NCI-H1417 (cell line): ENCODE measurements at places on chromosomes 13 and 19.

GRCh38 chr19:21581646-21582240, 76.3 kb downstream of the ZNF429 start:
- DNase-seq: no peak

- DNase-seq: no peak
Measured at GRCh38 chr19:35208121-35208520, 20.4 kb downstream of the FAM187B start.

- DNase-seq: no peak
Measured at GRCh38 chr19:51124729-51125128, at the start of gene SIGLEC9. Gene SIGLEC9 (plus strand): TSS chr19:51124906. CDS start chr19:51124975, 69 bp downstream.

DNA sequence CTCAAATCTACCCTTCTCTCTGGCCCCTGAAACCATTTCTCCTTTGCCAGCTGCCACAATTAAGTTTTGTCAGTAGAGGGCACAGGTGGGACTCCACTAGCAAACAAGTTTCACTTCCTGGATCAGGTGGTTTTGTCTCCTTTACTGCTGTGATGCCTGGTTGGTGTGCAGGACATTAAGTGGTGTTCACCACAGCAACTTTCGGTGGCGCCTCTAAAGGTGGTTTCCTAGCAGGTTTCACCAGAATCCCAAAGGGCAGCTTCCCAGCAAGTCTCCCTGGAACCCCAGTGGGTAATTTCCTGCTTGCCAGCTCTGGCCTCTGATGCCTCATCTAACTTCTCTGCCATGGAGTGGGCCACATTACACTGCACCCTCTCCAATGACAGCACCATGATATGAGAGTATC, 16.6 kb downstream of the MED4 start:
- no peak for DNase-seq

- DNase-seq: no peak
Measured at GRCh38 chr13:110359840-110360301, 52.8 kb downstream of the COL4A2 start.

- no peak for DNase-seq
Measured at GRCh38 chr13:112704308-112705145, 14.7 kb downstream of the ATP11A start.

DNA sequence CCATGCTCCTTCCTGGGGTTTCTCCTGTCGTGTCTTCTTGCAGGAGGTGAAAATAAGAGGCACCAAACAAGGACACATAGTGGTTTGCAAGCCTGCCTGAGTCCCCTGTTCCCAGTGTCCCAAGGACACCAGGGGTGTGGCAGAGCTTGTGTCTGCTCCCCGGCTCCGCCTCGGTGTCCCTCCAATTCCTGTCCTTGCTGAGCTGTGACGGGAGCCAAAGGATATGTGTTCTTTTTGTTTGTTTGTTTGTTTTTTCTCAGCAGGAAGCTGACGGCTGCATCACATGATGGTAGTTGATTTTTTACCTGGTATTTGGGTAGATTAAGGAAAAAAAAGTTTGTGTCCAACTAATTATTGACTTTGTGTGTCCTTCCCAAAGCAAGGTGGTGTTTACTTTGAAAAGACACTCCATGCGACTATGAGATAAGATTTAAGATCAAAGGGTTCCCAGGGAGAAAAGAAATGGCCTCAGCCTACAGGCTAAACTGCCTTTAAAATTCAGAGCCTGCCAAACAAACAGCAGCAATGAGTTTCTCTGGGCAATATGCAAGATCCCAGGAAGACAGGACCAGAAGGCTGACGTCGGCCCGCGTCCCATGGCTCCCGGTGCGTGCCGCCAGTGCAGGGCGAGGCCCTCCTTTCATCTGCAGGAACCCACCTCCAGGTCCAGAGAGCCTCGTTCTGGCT, 50.8 kb upstream of the XPO4 start:
- no peak for DNase-seq

DNA sequence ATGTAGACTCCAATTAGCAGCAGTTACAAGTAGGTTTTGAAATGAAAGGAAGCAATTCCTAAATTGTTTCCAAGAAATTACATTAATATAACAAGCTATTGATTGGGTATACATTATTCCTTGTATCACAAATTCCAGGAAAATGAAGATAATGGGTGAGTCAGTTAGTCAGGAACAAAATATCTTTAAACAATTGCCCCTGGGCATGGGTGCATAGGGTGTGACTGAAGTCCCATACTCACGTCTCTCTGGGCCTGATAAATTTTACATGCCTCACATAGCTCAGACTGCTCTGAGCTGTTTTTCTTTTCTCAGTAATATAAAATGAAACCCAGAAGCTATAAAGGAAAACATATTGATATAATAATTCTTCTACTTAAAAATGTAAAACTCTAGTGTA, 87.8 kb downstream of the FNDC3A start:
- DNase-seq: no peak

DNA sequence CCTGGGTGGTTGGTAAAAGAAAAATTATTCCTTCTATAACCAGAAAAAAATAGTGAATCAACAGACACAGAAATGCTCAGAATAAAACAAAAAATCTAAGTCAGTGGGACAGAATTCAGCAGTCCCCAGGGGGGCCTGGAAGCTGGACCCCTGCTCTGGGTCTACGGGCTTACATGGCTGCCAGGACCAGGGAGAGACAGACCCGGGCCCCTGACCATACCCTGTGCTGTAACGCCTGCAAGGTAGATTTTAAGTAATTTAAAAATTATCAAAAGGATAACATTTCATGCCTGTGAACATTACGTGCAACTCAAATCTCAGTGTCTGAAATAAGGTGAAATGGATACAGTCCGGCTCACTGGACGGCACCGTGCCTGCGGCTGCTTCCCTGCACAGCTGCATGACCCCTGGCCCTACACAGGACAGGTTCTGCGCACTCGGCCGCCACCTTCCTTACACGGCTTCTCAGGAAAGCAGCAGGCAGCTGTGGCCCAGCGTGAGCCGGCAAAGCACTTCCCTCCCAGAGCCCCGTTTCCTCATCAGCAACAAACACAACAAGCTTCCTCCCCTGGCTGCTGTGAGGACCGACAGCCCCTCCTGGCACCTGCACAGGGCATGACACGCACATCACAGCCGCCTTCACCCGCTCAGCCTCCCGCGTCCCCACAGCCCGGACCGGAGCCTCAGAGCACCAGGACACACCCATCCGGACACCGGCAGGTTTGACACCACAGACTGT, 22.2 kb downstream of the RASA3 start:
- DNase-seq: peak; percentile 28

DNA sequence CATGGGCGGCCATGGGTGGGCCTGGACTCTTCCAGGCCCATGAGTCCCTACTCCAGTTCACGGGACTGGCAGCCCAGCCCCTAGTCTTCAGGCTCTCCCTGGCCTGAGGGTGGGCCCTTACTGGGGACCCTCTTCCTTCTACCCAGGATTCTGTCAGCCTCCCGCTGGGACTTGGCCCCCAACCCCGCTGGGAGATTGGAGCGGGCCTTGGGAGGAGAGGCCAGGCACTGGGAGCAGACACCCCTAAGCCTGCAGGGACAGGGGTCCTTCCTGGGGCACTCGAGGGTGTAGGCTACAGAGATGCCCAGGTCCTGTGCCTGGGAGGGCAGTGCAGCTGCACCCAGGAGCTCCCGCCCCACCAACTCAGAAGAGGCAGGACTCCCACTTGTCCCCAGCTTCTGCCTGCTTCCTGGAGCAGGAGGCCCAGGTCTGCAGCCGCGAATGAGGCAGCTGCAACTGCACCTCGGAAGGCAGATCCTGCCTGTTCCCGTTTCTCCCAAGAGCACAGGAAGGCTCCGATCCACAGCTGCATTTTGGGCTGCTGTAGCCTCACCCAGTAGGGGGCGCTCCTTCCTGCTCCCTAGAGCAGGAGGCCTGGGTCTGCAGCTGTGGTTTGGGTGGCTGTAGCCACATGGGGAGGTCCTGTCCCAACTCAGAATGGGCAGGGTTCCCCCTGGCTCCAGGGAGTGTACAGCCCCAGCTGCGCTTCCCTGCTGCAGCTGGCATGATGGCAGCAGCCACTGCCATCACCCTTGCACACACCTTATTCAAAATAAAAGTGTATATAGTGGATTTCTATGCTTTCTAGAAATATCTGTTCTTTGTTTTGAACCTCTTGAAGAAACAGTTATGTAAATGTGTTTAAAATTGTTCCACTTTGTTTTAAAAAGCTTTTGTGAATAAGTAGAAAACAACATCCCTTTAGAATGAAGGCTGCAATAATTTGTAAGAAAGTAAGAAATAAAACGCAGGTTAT, 46.8 kb downstream of the TEX26 start:
- no peak for DNase-seq

- no peak for DNase-seq
Measured at GRCh38 chr13:38577048-38577447, 109.8 kb upstream of the FREM2 start.
